ENCODE measurements at places on chromosomes 3 and 15.

- DNase-seq, result no peak
Measured at GRCh38 chr3:37492977-37493471, 318.6 kb upstream of the LRRFIP2 start.

GRCh38 chr15:72230197-72231065, 559 bp downstream of the PKM start:
- DNase-seq, result peak; percentile 80

DNA sequence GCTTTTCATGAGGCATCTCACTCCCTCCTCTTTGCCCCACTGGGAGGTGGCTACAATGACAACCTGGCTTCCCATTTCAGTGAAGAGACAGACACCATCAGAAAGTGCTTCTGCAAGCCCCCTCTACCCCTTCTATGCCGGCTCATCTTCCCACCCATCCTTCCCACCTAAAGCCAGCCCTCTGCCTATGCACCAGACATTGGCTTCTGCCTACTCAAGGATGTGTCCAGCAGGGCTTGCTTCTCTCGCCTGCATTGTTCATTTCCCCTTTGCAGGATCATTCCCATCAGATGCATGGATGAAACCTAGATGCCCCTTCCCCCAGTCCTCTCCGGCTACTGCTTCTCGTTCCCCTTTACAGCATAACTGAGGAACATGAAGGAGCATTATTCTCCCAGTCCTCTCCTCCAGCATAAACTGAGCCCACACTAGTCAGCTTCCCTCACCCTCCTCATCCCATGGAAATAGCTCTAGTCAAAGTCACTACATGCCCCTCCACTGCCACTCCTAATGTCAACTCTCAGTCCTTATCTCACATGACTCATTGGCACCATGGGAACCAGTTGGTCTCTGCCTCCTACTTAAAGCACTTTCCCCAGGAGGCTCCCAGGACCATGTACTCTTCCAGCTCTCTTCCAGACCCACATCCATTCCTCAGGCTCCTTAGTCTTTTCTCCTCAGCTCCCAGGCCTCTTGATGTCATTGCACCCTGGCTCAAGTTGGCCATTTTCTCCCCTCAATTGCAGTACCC, 47.9 kb downstream of the TM2D3 start:
- DNase-seq, result no peak

GRCh38 chr15:92662762-92663161, 7.2 kb upstream of the FAM174B start:
- no peak for DNase-seq

DNA sequence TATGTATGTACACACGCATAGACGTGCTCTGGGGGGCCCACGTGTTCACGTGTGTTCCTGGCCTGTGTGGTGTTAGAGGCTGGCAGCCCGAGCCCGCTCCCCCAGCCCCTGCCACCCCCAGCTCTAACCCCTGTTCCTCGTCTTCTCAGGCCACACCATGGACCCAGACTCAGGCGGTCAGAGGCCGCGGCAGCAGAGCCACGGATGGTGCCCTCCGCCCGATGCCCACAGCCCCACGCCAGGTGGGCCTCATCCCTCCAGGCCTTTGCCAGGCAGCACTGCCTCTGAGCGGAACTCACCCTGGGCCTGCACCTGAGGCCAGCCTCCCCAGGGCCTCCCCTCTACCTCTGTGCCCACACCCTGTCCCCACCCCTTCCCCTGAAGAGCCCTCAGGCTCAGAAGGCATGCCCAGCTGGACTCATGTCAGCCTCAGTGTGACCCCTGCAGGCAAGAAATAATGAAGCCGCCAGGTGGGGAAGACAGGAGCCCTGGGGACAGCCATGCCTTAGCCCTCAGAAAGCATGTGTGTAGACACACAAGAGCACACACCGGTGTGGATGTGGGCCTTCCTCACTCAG, 16.4 kb upstream of the GNAT1 start:
- DNase-seq, result no peak

DNA sequence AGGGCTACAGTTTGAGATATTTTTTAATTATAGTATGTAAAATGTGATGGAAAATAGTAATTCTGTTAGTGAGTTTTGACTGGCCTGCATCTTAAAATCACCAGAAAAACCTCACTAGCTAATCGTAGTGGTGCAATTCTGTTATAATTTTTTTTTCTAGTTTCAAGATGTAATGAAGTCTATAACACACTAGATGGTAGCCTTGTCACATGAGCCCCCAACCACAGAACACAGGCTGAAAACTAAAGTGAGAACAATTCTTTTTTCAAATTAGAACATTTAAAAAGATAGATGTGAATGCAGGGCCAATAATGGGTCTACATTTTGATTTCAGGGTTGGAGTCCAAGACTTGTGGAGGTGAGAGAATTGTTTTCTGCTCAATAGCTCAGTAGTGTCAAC, 83.3 kb upstream of the KCNH8 start:
- DNase-seq, result no peak

DNA sequence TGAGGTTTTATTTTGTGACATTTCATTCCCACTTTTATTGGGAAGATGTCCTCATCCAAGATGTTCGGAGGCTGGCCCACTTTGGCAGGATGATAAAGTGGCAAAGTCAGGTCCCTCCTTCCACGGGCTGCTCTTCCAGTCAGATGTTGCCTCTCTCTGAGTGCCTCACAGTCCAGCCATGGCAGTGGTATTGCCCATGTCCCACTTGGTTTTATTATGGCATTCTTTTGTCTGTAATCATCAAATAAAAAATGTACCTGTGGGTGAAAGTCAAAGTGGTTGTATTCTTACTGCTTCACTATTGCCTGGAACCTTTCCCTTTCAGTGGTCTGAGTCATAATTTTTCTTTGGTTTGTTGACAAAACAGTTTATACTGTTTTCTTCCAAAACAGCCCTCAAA, 20.2 kb downstream of the ARNT2 start:
- no peak for DNase-seq

DNA sequence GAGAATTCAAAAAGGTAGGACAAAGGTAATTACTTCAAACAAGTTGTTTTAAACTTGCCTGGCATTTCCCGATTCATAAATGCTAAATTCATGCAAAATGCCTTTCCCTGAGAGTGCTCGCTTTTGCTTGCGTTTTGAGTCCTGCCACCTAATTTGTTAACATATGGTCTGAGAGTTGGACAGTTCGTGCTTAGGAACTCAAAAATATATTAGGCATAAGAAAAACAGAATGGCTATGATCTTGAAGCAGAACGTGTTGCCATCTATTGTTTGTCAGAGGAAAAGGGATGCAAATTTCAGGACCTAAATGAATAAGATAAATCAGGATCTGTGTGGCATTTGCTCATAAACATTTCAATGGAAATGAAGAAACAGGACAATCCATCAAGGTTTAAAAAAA, 195.8 kb downstream of the ZMAT3 start:
- DNase-seq, result no peak

DNA sequence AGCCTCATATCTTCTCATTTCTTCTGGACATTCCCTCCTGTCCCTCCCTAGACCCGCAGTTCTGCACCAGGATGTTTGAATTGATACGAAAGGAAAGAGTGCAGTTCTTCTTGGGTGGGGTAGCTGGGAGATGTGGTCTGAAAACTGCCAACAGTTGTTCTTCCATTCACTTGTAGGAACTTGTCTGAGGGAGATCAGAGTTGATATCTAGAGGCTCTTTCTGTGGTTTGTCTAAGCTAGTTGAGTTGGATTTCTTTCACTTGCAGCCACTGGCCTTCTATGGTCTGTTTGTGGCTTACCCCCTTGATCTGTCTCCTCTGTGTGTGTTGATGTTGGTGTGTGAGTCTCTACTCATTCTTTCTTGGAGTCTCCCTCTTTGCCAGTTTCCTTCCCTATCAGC, 42.5 kb upstream of the PIK3CB start:
- no peak for DNase-seq

GRCh38 chr3:111700054-111700453, 104.9 kb upstream of the ZBED2 start:
- DNase-seq, result no peak

DNA sequence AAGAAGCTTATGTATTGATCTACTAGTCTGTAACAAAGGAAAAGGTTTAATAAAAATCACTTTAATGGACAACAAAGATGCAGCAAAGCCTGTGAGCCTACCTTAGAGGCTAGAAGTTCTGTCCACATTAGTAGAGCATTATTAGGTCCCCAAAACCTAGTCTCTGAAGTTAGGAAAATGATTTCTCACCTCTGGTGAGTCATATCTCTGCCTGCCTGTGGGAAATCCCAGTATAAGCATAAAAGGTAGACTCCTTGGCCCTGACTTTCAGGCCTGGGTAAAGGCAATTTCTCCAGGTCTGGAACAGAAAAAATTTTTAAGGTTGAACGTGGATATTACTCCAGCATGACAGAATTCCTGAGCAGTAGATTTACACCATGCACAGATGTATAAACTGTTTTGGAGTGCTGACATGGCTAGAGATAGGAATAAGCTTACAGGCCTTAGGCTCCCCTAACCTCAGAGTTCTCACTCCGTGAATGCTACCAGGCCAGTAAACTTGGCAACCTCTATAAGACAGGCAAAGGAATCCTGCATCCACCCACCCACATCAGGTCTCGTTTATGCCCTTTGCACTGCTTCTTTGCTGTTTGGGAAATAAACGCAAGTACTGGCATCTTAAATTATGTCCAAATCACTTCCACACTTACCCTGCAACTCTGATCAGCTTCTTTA, 104.1 kb downstream of the SERPINI1 start:
- DNase-seq, result no peak

GRCh38 chr15:101317336-101317872, 22.4 kb upstream of the SNRPA1 start:
- no peak for DNase-seq

- no peak for DNase-seq
Measured at GRCh38 chr3:22728406-22728805, 474.7 kb upstream of the UBE2E2 start.

GRCh38 chr15:91369823-91370222, 269.8 kb downstream of the SV2B start:
- DNase-seq, result no peak

GRCh38 chr3:38149708-38150107, 11.2 kb downstream of the MYD88 start:
- DNase-seq, result no peak

DNA sequence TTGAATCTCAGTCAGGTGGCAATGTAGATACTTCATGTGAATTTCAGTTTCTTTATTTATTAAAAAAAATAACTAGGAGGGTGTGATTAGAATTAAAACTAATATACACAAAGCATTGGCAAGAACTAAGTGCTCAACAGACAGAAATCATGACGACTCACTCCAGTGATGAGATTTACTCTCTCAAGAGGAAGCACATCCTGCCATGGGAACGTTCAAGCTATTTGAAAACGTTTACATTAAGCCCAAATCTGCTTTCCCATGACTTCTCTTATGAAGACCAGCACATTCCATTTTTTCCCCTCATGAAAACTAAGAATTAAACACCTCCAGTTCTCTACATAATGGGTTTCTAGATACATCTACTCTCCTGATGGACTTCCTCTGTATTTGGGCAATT, 8.5 kb downstream of the WDR53 start:
- DNase-seq, result no peak

DNA sequence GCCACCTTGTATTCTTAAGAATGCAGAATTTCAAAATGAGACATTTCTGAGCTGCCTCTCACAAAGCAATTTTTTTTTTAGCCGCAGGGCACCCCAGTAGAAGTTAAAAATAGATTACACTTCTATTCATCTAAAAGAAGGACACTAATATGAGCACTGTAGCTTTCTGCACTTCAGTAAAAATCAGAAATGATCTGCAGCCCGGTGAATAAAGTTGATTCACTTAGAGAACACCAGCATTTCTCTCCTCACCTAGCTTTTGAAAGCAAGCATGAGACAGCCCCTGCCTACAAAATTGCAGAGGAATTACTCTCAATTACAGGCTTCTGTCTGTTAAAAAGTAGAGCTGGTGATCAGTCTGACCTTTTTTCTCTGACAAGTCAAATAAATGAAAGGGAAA, 1062.4 kb downstream of the FHIT start:
- DNase-seq, result no peak

DNA sequence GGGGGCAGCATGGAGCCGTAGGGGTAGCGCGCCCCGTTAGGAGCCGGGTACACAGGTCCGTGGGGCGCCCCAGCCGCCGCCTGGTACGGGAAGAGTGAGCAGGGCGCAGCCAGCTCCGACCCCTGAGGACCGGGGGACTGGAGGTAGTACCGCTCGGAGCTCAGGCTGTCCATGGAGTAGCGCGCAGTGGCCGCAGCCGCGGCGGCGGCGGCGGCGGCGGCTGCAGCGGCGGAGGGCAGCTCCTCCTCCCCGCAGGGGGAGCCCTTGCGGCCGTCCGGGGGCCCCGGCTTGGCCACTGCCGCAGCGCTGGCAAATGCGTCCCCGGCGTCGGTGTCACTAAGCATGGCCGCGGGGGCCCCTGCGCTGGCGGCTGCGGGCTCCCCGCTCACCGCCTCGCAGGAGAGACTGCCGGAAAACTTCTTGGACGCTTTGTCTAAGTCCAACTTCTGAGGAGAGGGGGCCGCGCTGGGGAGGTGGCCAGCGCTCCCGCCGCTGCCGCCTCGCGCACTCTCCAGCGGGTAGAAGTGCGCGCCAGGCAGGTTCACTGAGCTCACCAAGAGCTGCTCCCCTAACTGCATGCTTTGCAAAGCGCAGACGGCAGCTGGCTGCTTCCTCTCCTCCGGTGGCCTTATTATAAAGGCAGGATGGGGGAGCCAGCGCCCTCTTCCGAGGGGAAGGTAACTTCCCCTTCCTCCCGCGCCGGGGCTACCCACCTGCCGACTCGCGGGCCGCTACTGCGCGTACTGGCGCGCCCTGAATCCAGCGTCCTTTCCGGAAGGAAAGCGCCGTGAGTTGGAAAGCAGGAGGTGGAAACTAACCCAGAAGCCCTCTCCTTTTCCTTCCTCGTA, at the start of gene EOMES:
EOMES (minus strand) TSS at position 607 of the 848 bp plus-strand sequence; CDS start at position 578, 29 bp downstream.
- DNase-seq, result peak; percentile 35

GRCh38 chr15:98525661-98526001, 122.7 kb upstream of the IGF1R start:
- DNase-seq, result no peak

GRCh38 chr15:76614725-76615124, 278.2 kb downstream of the ISL2 start:
- DNase-seq, result no peak

DNA sequence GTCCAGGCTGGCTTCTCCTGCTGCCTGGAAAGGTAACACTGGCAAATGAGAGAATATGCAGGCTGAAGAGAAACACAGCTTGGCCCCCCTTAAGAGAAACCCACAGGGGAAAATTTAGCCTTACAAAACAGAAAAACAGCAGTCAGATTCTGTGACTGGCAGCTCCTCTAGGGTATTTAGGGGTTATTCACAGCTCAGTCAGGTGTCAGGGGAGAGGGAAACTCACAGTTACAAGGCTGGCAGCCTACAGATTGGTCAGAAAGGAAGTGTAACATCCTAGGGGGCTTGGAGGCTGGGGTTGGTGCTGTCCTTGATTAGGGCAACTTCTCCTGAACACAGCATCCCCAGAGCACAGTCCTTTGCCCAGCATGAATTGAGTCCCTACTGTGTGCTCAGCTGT, 81.4 kb downstream of the SEMA5B start:
- DNase-seq, result no peak
